T47D (cell line): ENCODE measurements at places on chromosomes 7 and 10.

GRCh38 chr7:40673285-40673684, 538.5 kb downstream of the SUGCT start:
- DNase-seq = no peak

GRCh38 chr10:60388116-60388625, 1.5 kb downstream of the ANK3 start:
- DNase-seq = no peak

DNA sequence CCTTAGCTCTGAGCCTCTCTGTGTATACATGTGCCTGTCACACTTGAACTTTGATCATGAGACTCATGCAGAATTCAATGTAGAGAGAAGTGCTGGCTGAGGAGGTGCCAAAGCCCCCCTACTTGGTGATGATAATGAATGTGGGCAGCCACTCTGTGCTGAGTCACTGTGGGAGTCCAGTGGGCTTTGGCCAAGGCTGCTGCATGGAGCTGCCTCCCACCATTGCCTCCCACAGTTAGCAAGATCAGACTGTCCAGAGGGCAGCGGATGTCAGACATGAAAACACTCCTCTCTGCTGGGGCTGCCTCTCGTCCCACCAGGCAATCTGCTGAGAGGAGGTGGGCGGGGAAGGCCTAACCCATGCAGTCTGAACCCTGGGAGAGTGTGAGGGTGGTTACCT, 180.3 kb downstream of the SH2D4B start:
- DNase-seq = no peak

DNA sequence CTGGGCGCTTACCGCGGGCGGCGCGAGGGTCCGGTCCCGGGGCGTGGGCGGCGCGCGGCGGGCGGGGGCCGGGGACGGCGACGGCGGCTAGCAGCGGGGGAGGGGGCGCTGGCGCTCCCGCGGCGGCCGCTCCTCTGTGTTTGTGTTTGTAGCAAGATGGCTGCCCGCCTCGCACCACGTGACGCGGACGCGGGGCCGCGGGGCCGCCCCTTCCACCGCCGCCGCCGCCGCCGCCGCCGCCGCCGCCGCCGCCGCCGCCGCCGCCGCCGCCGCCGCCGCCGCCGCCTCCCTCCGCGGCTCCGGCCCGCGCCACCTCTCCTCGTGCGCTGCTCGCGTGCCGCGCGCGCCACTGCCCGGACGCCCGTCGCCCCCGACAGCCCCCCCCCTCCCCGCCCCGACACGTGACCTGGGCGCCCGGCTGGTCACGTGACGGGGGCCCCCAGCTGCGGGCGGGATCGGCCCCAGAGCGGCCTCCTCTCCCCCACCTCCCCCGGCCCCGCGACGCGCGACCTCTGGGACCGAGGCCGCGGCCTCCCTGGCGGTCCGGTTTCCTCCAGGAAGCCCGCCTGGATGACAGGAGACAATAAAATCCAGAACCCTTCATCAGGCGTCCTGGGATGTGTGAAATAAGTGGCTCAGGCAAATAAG, at the start of gene GIGYF1:
Gene GIGYF1 (minus strand): TSS at position 153 of the 648 bp plus-strand sequence. CDS start 6,012 bp downstream, outside the sequence.
- DNase-seq = peak; percentile 61
